Hepatocyte (in vitro differentiated cells): ENCODE measurements at places on chromosomes 16 and 17. TPM values are rescaled to one million over a fixed set of nuclear protein-coding genes. Genes with fewer than 3 reads are reported as not detected.

AOC3 gene
- 2.3 and 2.5 TPM in 2 replicates for polyA plus RNA-seq

GRCh38 chr16:13959626-13960025, 39.7 kb downstream of the ERCC4 start:
- no peak for DNase-seq
- no peak overlapping the region for H3K4me3 ChIP-seq
- no peaks in the 10 kb centered on the region for H3K36me3 ChIP-seq

DNA sequence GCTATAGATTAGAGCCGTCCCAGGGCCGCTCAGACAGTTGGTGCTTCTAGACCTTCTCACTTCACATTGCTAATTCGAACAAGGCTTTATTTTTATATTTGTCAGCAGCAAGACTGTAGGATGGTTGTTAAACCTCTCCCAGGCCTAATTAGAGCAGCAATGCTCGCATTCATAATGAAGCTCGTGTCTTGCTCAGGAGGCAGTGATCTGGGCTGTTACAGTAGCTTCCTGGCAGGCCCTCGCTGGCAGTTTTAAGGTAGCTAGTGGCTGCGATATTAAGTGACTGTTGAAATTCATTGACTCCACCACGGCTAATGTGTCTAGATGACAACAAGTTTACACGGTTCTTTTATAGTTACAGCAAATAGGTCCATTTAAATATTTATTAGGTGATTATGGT, 23.2 kb upstream of the ANKFN1 start:
- DNase-seq: no peak
- H3K4me1 ChIP-seq: peaks cover 20% of the 10 kb centered on the region
- no peaks in the 10 kb centered on the region for H3K36me3 ChIP-seq
- H3K27ac ChIP-seq: no peak overlapping the region
- H3K4me3 ChIP-seq: no peak overlapping the region

DNA sequence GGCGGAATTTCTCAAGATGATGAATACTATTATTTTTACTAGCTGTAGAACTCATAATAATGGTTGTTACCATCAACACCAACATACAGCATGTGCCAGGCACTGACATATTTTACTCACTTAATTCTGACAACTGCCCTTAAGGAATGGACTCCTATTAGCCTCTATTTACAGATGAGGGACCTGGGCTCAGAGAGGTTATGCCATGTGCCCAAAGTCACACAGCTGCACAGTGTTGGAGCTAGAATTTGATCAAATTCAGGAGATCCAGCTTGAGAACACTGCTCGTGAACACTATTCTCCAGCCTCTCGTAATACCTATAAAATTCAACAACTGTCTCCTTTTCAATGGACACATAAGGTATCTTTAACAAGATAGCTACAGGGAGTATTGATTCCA, 97.2 kb downstream of the XYLT1 start:
- H3K4me3 ChIP-seq: no peak overlapping the region
- no peak overlapping the region for H3K27ac ChIP-seq
- H3K27me3 ChIP-seq: no peaks in the 10 kb centered on the region
- H3K36me3 ChIP-seq: no peaks in the 10 kb centered on the region

DNA sequence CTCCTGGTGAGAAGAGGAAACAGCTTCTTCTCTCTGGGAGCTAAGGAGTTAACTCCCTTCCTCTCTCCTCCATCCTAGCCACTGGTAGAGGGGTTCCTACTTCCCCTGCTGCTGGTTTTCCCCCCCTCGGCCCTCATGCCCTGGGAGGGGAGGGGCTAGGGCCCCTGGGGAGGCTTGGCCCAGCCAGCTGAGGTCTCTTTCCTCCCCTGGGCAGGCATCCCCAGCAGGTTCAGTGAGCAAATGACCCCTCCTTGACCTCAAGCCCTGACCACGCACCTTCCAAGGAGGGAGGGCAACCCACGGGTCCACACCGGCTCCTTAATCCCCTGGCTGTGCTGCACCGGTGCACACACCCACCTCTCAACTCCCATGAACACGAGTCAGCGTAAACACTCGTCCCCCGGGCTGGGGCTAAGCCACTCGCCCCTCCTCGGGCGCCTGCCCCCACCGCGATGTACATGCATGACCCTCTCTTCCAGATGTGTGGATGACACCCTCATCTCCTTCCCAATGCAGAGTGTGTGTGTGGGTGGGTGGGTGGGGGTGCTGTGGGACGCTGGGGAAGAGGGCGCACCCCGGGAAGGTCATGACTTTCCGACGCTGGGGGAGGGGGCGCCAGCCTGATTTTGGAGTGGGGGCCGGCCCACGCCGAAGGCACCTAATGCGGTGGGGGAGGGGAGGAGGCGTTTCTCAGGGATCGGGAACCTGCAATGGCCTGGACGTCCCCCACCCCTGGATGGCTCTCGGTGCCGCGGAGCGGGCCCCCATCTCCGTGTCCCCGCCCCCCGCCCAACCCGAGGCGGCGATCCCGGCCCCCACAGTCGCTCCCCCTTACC, 33.7 kb downstream of the SRCIN1 start:
- peaks cover 84% of the 10 kb centered on the region for H3K27me3 ChIP-seq
- H3K36me3 ChIP-seq: no peaks in the 10 kb centered on the region
- peak overlapping the region; percentile 29 for H3K4me3 ChIP-seq
- DNase-seq: no peak

DNA sequence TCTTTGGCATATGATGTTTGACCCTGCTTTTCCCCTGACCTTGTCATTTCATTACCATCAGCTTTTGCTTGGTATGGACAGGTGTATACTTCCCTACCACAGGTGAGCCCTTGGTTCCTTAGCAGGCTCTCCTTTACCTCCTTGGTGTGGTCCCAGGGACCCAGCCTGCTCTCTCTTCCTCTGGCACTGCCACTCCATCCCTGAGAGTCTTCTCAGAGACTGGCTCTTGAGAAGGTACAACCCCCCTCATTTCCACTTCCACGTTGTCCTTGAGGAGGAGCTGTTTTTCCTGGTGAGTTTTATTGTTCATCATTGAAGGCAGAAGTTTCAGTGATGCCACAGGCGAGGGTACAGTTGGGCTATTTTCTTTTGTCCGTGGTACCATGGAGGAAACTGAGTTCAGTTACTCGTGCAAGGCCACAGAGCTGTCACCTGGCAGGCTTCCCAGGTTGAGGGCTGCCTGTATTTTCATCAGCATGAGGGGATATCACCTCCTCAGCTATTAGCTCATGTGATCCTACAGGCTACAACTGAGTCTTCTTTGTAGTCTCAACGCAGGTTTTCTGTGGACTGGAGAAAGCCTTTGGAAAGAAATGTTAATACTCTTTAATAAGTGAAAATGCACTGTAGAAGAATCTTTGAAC, 52.3 kb downstream of the MSI2 start:
- H3K4me1 ChIP-seq: no peaks in the 10 kb centered on the region
- no peaks in the 10 kb centered on the region for H3K36me3 ChIP-seq
- H3K27ac ChIP-seq: peak overlapping the region; percentile 1
- H3K4me3 ChIP-seq: no peak overlapping the region
- H3K27me3 ChIP-seq: no peaks in the 10 kb centered on the region
- DNase-seq: no peak

HIC1 gene
- 8.2 and 10.2 TPM in 2 replicates for polyA plus RNA-seq

- H3K4me3 ChIP-seq: peak overlapping the region; percentile 75
- H3K36me3 ChIP-seq: no peaks in the 10 kb centered on the region
- DNase-seq: no peak
- H3K27ac ChIP-seq: no peak overlapping the region
- no peaks in the 10 kb centered on the region for H3K27me3 ChIP-seq
- peaks cover 3% of the 10 kb centered on the region for H3K4me1 ChIP-seq
These were observed 653 bp downstream of the FANCA start for GRCh38 chr16:89815639-89816348.

GRCh38 chr17:35972945-35973332, 8.4 kb downstream of the CCL16 start:
- H3K36me3 ChIP-seq: no peaks in the 10 kb centered on the region
- H3K27me3 ChIP-seq: no peaks in the 10 kb centered on the region
- H3K4me1 ChIP-seq: peaks cover 27% of the 10 kb centered on the region
- DNase-seq: peak; percentile 62

CBFA2T3 gene
- 1.1 and 1.5 TPM in 2 replicates for polyA plus RNA-seq

DNA sequence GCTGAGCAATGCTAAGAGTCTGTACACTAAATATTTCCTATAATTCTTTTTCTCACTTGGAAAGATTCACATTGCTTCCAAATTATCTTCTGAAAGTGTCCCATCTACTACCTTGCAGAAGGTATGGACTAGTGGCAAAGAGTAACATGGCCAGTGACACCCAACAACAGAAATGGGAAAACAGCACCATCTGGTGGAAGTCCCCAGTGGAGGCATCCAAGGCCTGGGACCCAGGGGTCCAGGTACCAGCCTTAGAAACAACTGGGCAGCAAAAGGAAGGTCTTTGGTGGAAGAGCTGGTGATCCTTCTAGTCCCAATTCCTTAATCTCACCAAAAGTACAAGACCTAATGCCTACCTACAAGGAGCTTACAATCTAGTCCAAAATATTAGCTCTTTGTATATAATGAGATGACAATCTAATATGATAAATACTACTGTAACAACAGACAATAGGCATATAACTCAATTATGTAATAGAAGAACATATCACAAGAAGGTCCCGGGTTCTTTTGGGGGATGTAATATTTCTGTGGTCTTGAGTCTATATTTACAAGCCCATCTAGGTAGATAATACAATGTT, 55.3 kb downstream of the SKAP1 start:
- H3K4me3 ChIP-seq: no peak overlapping the region
- H3K27me3 ChIP-seq: peaks cover 24% of the 10 kb centered on the region
- peak; percentile 26 for DNase-seq
- no peak overlapping the region for H3K27ac ChIP-seq

DNA sequence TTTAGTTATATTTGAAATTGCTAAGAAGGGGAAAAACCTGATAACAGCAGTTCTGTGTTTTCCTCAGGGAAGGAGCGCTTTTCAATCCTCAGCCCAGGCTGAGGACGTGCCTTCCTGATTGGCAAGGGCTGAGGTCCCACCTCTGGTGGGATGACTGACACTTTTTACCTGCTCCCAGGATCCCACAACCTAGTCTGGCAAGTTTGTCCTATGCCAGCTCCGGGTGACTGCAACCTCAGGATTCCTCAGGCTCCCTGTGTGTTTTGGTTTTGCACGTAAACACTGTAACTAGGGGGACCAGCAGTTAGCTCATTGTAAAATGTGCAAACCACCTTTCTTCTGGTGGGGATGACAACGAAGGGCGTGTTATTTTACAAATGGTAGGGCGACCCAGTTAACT, 7.5 kb downstream of the MARCHF10 start:
- no peaks in the 10 kb centered on the region for H3K27me3 ChIP-seq
- no peak overlapping the region for H3K4me3 ChIP-seq
- peak; percentile 61 for DNase-seq
- no peak overlapping the region for H3K27ac ChIP-seq
- H3K4me1 ChIP-seq: no peaks in the 10 kb centered on the region

DNA sequence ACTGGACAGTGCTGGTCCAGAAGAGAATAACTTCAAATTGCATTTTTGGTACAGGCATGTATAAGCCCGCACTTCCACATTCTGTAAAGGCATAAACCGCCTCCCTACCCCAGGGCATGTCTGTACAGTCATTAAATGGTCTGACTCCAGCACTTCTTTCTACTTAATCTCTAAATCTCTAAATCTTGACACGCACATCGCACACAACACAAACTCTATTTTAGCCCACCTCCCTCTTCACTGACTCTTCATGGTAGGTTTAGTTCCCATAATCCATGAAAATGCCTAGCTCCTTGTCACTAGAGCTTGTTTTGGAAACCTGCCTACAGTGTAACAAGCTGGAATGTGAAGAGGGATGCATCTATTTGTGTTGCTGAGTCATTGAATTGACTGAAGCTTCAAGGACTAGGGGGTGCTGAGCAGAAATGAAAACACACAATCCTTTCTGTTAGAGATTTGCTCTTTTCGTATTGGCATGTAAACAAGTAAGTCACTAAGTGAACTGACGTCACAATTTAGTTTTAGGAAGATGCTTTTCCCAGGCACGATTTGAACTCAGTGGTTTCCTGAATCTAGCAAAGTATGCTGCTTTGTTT, 1.6 kb upstream of the DUSP14 start:
- H3K36me3 ChIP-seq: no peaks in the 10 kb centered on the region
- peak overlapping the region; percentile 87 for H3K27ac ChIP-seq
- H3K4me3 ChIP-seq: no peak overlapping the region
- peak; percentile 78 for DNase-seq
- no peaks in the 10 kb centered on the region for H3K27me3 ChIP-seq

- H3K4me3 ChIP-seq: peak overlapping the region; percentile 32
- H3K4me1 ChIP-seq: peaks cover 9% of the 10 kb centered on the region
- no peaks in the 10 kb centered on the region for H3K27me3 ChIP-seq
- DNase-seq: no peak
- H3K36me3 ChIP-seq: no peaks in the 10 kb centered on the region
These were observed 541 bp upstream of the RBBP6 start for GRCh38 chr16:24538756-24539294.

DNA sequence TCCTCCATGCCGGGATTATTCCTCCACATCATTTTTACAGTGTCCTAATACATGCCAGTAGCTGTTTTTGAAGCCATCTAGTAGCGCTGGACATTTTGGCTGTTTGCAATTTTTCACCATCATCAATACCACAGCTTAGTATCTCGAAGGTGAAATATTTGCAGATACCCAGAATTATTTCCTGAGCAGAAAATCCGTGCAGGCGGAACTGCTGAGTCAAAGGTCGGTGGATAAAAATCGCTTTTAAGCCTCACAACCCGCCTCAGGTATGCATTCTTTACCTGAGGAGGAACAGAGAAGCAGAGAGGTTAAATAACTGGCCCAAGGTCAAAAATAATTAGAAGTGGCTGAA, 584 bp upstream of the TNRC6A start:
- DNase-seq: no peak
- peak overlapping the region; percentile 98 for H3K27ac ChIP-seq
- H3K27me3 ChIP-seq: no peaks in the 10 kb centered on the region
- peak overlapping the region; percentile 97 for H3K4me3 ChIP-seq
- peaks cover 15% of the 10 kb centered on the region for H3K4me1 ChIP-seq
- no peaks in the 10 kb centered on the region for H3K36me3 ChIP-seq

DNA sequence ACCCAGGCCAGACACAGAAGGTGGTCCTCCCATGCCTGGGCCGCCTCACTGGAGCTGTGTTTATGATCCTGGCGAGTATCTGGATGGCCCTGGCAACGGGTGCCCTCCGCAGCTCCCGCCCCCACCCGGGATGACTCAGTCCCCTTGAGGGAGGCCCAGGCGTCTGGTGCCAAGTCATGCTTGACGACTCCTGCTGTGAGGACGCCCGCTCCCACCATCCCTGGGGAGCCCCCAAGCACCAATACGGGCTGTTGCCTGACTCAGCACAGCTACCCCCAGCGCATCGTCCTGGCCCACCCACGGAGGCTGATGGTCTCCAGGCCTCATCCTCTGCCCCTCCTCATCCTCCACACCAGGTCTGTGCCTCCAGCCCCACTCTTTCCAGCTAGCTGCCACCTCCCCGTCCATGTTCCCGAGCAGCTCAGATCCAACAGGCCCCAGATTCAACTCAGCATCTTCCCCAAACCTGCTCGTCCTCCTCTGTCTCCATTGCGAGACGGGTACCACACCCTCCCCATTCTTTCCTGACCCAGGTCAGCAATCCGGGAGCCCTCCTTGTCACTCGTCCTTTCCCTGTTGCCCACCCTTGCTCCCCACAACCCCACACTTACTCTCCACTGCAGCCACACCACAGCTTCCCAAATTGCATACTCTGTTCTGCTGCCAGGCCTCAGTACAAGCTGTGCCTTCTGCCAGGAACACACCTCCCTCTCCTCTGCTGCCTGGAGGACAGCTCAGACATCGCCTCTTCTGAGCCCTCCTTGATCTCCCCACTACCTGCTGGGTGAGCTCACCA, 2.6 kb downstream of the CAMKK1 start:
- peaks cover 40% of the 10 kb centered on the region for H3K4me1 ChIP-seq
- no peaks in the 10 kb centered on the region for H3K36me3 ChIP-seq
- H3K4me3 ChIP-seq: no peak overlapping the region
- peak overlapping the region; percentile 90 for H3K27ac ChIP-seq

ZNF668 gene
- polyA plus RNA-seq: 12.4 and 13.0 TPM in 2 replicates

PITPNM3 gene
- polyA plus RNA-seq: 2.0 and 2.1 TPM in 2 replicates
